ENCODE measurements at places on chromosomes 5 and 9.

DNA sequence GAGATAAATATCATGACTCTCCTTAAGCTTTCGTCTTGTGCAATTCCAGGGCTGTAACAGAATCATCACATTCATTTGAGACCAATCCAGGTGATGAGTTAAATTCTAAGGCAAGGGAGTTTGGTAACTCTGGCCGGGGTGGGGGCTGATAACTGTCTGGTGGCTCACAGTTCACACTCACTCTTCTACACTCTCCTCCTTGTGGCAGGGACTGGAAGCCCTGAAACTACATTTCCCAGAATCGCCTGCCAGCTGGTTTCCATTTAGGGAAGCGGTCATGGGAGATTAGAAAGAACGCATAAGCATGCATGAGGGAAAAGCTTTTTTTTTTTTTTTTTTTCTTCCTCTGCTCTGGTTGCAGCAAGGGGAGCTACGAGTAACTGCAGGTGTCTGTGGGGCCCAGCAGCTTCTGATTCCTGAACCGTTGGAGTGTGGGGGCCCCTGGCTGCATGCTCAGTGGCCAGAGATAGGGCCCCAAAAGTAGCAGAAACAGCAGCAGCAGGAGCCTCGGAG is 154.8 kb upstream of the TBC1D2 start:
- DNase-seq = no peak
- no peaks in the 10 kb centered on the region for H3K4me1 ChIP-seq
- no peak overlapping the region for H3K4me3 ChIP-seq
- no peaks in the 10 kb centered on the region for H3K36me3 ChIP-seq
- H3K27ac ChIP-seq = no peak overlapping the region

DNA sequence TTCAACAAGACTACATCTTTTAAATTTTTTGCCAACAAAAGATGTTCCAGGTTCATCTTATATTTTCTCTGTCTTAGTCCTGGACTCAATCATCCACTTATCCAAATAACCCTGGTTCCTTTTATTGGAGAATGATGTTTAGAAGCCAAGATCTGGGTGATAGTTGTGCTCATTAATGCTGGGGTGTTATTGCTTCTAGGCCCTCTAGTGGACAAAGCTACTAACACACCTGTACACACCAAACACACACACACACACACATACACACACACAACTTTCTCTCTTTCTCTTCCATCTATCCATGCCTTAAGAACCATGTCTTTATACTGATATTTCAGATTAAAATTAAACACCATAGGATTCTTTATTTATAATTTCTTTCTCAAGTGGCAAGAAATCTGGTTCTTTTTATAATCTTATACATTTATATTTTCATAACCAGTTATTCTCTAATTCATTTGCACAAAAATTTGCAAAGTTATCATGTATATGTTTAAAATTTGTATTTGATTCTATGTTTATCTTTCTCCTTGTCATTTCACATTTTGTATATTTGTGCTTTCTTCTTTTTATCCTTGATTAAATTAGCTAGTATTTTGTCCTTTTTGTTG is 179.1 kb upstream of the SMIM23 start:
- H3K36me3 ChIP-seq = no peaks in the 10 kb centered on the region
- H3K27me3 ChIP-seq = no peaks in the 10 kb centered on the region
- no peak for DNase-seq
- no peaks in the 10 kb centered on the region for H3K4me1 ChIP-seq
- no peak overlapping the region for H3K4me3 ChIP-seq
- no peak overlapping the region for H3K27ac ChIP-seq

GRCh38 chr5:168656633-168657032 is 77.5 kb upstream of the PANK3 start:
- no peak for DNase-seq
- no peaks in the 10 kb centered on the region for H3K36me3 ChIP-seq
- H3K4me3 ChIP-seq = no peak overlapping the region
- H3K27ac ChIP-seq = no peak overlapping the region
- no peaks in the 10 kb centered on the region for H3K27me3 ChIP-seq

- no peak overlapping the region for H3K27ac ChIP-seq
- H3K27me3 ChIP-seq = no peaks in the 10 kb centered on the region
- no peaks in the 10 kb centered on the region for H3K4me1 ChIP-seq
- no peak for DNase-seq
Observed at GRCh38 chr5:124203303-124203702, 543.1 kb downstream of the ZNF608 start.

GRCh38 chr5:55993731-55994494 is 850 bp downstream of the IL6ST start:
- H3K36me3 ChIP-seq = peaks cover 3% of the 10 kb centered on the region
- peak overlapping the region; percentile 98 for H3K27ac ChIP-seq
- no peak for DNase-seq
- peaks cover 30% of the 10 kb centered on the region for H3K4me1 ChIP-seq
- H3K4me3 ChIP-seq = peak overlapping the region; percentile 79

DNA sequence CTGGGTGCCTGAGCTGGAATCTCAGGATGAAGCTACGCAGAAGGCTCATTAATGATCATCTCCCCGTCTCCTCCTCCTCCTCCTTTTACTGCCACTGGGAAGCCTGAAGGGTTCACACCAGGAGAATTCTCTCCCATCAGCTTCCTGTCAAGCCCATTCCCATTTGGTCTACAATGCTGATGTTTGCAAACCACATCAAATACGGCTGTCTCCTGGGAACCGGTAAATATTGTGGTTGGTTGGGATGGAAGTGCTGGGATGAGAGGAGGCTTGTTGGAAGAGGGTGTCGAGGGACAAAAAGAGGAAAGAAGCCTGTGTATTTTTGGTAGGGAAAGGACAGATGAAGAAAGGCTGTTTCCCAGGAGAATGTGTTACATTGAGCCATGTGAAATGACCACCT is 13.2 kb upstream of the S1PR3 start:
- no peaks in the 10 kb centered on the region for H3K4me1 ChIP-seq
- H3K4me3 ChIP-seq = no peak overlapping the region
- no peak overlapping the region for H3K27ac ChIP-seq
- no peak for DNase-seq
- H3K36me3 ChIP-seq = no peaks in the 10 kb centered on the region

DNA sequence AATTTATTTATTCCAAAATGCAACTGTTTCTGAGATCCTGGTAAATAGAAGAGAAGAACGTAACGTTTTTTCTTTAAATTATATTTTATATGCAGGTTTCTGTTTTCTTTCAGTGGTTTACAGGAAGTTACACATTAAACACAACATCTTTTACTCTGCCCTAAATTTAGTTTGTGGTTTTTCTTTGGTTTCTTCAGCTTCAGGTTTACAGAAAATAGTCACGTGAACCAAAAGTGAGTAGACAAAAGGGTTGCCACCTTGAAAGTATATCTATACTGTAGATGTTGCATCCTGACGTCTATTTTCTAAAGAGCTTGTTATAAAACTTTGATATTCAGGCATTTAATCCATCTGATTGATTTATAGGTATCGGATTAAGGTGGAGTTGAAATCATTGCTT is 1236.6 kb downstream of the MAT2B start:
- no peak overlapping the region for H3K4me3 ChIP-seq
- H3K4me1 ChIP-seq = no peaks in the 10 kb centered on the region
- H3K36me3 ChIP-seq = no peaks in the 10 kb centered on the region
- no peaks in the 10 kb centered on the region for H3K27me3 ChIP-seq
- H3K27ac ChIP-seq = no peak overlapping the region

GRCh38 chr5:6767481-6768063 is 54.3 kb downstream of the TENT4A start:
- peak; percentile 28 for DNase-seq
- H3K4me1 ChIP-seq = peaks cover 21% of the 10 kb centered on the region
- H3K27me3 ChIP-seq = no peaks in the 10 kb centered on the region
- H3K4me3 ChIP-seq = no peak overlapping the region
- H3K27ac ChIP-seq = no peak overlapping the region

DNA sequence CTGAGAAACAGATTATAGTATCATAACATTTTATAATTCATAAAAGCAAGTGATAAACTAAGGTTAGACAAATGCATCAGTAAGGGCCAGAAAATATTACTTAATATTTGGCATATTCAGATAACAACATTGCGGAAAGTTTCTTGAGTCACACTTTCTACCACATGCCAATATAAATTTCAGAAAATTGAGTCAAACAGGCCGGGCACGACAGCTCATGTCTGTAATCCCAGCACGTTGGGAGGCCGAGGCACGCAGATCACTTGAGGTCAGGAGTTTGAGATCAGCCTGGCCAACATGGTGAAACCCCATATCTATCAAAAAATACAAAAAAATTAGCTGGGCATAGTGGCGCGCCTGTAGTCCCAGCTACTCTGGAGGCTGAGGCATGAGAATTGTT is 47.1 kb downstream of the SLC38A9 start:
- no peaks in the 10 kb centered on the region for H3K27me3 ChIP-seq
- no peak overlapping the region for H3K27ac ChIP-seq
- peak; percentile 59 for DNase-seq
- no peaks in the 10 kb centered on the region for H3K4me1 ChIP-seq
- peaks cover 24% of the 10 kb centered on the region for H3K36me3 ChIP-seq
- H3K4me3 ChIP-seq = no peak overlapping the region
